A549 treated with DMSO at 1 μM for 4 hours (cell line): ENCODE measurements at places on chromosomes 2 and 18. TPM values are rescaled to one million over a fixed set of nuclear protein-coding genes. Genes with fewer than 3 reads are reported as not detected.

Gene UGT1A9
- total RNA-seq, result 3.7 to 6.5 TPM (median 4.9 TPM) in 5 replicates

Gene COBLL1
- total RNA-seq, result 3.1 to 5.1 TPM (median 4.1 TPM) in 5 replicates

Gene BCL2
- 0.48 to 0.84 TPM (median 0.71 TPM) in 5 replicates for total RNA-seq

Gene ERICH2
- total RNA-seq, result not detected in 5 replicates

Gene ETAA1
- total RNA-seq, result 7.7 to 11.4 TPM (median 9.9 TPM) in 5 replicates

Gene HNMT
- total RNA-seq, result 0.28 to 1.2 TPM (median 0.44 TPM) in 5 replicates

Gene FSIP2
- total RNA-seq, result not detected in 5 replicates

Gene SKOR2
- total RNA-seq, result not detected in 5 replicates

Gene PTPRN
- total RNA-seq, result 1.3 to 2.2 TPM (median 1.9 TPM) in 5 replicates

Gene OSR1
- 4.9 to 9.0 TPM (median 5.3 TPM) in 5 replicates for total RNA-seq

Gene CROCC2
- not detected in 5 replicates for total RNA-seq
